ENCODE measurements at places on chromosomes 3 and 15.

DNA sequence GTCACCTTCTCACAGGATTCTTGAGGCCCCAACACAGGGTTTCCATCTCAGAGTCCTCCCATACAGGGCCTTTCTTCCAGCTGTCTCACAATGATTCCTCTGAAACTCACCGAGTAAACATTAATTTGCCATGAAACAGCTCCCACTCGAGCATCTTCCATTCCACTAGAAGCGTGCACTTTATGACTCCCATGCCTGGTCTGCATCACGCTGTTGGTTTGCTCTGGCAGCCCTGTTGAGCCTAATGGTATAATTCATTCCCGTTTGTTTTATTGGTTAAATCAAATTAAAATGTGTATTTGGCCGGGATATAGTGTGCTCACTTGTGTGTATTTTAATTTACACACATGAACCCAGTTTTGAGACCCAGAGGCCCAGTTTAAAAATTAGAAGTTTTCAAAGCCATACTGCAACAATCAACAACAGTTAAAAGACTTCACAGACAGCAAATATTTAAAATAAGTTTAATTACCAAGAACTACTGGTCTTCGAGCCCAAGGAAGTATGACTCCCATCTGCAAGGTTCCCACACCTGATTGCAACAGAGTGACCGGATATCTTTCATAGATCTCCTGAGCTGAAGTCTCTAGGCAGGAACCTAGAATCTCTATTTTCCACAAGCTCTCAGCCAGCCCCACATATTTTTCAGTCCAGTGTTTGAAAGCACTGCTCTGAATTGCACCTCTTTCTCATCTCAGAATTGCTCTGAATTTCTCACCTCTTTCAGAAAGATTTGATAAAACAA is 42.3 kb upstream of the GYG1 start:
- no peak for DNase-seq

- no peak for DNase-seq
Observed at GRCh38 chr15:27668471-27669220, 430.5 kb downstream of the OCA2 start.

DNA sequence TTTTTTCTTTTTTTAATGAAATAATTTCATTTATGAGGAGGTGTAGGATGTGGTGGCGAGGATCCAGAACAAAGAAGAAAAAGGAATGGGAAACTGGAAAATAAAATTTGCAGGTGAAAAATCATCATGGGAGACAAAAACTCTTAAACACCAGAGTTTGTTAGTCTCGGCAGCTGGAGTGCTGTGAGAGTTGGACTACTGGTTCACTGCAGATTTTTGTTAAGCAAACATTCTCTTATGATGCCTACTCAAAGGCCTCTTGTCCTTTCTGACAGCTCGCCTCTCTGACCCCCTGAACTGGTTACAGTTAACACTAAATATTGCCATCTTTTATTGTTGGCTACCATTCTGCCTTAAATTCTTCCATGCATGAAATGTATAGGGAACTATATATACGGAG is 152.4 kb upstream of the DPH6 start:
- no peak for DNase-seq

DNA sequence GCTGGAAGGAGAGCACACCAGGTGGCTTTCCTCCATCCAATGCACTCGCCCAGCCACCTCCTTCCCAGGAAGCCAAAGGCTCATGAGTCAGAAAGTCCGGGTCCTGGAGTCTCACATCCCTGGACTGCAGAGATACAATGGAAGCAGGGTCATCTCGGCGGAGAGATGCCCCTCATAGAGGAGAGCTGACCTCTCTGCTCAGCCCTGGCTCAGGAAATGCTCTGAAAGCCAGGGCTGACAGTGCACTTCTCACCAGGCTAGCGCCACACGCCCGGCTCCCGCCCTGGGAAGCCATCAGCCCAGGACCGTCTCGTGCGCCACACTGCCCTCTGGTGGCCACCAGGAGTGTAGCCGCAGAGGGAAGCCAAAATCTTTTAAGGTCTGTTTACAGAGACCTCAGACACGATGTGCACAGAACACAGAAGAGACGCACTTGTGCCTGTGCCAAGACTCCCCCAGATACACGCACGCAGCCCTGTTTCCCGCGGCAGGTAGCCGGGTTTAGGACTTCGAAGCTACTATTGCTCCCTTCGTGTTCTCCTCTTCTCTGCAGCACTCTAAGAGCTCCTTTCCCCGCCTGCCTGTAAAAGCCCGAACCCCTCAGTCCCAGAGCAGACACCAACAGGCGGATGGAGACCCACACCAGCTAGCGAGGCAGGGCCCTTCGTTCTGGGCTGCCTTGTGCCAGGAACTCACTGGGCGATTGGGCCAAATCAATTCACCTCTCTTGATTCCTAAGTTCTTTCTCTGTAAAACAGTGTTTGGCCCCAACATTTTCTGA is 9.7 kb downstream of the NTRK3 start:
- peak; percentile 68 for DNase-seq

DNA sequence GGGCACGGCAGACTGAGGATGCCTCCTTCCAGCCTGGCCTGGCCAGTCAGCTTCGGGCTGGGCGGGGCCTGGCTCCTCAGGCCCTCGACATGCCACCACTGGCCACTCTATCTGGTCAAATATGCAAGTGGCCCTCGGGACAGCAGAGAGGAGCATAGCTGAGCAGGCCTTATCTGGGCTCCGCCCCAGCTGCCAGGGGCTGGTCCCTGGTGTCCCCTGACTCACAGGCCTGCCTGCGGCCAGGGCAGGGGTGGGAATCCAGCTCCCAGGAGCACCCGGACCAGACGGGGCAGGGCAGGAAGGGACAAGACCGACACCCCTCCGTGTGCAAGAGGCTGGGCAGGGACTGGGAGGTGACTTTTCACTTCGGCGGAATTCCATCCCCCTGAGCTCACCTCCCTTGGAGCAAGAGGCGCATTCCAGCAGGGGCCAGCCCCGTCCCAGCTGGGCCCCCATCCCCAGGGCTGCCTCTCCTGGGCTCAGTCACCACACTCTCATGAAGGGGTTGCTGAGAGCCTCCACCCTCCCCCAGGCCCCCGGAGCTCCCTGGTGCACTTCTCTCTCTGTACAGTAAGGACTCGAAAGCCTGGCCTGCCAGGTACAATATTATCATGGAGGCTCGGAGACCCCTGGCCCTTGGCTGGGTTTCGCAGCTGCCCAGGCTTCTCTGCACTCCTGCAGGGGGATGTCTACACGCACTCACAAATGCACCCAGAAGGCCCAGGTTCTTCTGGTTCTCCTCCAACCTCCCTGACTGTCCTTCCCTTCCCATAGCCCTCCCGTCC is 29.5 kb downstream of the WNT7A start:
- DNase-seq: peak; percentile 83

DNA sequence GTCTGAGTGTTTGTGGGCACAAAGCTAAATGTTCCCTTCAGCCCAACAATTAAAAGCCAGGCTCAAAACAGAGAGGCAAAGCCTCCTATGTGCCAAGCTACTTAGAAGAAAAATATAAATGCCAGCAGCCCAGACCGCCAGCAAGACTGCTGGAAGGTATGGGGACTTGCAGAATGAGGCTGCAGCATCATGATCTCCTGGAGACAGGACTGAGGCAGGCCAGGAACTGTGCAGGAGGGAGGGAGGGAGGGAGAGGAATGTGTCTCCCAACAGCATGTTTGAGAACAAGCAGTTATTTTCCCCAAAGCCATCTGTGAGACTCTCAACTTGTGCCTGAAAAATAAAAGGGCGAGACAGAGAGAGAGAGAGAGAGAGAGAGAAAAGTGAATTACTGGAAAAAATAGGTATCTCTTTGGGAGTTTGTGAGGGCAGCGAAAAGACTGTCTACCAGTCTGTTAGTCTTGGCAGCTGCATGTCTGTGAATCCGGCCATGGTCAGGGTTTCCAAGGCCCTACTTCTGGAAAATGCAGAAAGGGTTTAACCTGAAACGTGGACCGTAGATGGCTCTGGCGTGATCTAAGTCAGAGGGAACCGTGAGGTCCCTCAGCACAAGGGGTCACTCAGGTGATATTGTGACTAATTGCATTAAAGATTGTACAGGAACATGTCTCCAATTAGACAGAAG is 139.7 kb upstream of the COL8A1 start:
- DNase-seq: no peak

DNA sequence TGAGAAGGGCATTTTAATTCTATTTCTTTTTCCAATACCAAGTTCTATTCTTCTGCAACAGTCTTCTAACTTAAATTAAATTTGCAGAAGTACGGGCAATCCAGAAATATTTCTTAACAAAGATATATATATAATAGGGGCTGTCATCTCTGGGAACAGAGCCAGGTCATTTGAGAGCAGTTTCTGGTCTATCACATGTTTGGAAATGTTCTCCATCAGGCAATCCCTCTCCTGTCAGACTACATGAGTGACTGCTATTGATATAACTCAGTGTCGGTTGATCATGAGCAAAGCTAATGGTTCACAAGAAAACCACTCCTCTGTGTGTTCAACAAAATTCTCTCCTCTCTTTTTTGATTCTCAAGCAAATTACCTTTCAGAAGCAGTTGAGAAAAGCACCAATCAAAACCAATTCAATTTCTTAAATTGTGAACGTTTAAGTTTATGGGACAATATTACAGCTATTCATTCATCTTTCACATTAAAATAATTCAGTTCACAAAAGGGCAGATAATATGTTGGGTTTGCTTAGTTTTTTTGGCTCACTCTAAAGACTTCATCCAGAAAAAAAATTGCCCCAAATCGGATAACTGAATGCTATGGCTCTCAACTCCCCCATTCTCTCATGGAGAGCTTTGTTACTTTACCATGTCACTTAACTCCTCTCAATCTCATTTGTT is 152.9 kb upstream of the TGFBR2 start:
- no peak for DNase-seq

- DNase-seq: no peak
Observed at GRCh38 chr3:196949285-196949619, 6.9 kb upstream of the NCBP2 start.

GRCh38 chr15:41530363-41530956 is 13.6 kb downstream of the RPAP1 start:
- DNase-seq: no peak

DNA sequence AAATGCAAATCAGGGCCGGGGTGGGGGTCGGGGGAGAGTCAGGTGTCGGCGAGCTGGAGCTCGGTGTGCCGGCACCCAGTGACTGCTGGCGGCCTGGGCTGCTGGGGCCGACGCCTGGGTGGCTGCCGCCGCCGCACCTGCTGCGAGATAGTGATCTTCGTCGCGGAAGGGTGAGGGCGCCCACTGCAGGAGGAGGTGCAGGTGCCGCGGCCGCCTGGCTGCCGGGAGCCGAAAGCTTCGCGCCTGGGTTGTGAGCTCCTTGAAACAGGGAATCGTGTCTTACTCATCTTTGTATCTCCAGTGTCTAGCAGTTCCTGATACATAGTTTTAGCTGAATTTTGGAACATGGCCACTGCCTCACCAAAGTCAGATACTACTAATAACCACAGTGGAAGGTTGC is 64.0 kb upstream of the CPOX start:
- peak; percentile 70 for DNase-seq

DNA sequence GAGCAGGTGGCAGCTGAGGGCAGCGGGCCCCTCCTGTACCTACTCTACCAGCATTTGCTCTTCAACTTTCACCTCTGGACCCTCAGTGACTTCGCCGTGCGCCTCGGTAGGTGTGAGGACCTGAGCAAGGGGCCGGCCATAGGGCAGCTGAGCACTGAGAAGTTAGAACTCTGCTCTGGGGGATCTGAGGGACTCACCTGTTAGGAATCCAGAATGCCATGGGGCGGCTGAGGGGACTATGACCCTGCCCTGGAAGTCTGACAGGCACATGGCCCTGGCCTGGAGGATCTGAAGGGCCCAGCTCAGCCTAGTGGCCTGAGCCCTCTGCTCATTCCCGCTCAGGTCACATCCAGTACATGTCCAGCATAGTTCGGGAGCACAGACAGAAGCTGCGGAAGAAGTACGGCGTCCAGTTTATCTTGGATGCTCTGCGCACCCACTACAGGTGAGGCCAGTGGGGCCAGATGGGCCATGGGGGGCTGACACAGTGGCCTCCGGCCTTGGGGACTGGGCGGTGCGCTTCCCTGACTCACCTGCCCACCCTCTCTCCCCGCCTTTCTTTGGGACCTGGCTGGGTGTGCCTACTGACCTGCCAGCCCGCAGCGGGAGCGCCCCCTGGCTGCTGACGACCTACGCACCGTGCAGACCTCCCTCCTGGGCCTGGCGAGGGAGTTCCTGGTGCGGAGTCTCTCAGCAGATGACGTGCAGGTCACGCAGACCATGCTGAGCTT is 18.8 kb downstream of the NBEAL2 start:
- peak; percentile 86 for DNase-seq

- DNase-seq: no peak
Observed at GRCh38 chr3:184937611-184938010, 125.6 kb downstream of the VPS8 start.

DNA sequence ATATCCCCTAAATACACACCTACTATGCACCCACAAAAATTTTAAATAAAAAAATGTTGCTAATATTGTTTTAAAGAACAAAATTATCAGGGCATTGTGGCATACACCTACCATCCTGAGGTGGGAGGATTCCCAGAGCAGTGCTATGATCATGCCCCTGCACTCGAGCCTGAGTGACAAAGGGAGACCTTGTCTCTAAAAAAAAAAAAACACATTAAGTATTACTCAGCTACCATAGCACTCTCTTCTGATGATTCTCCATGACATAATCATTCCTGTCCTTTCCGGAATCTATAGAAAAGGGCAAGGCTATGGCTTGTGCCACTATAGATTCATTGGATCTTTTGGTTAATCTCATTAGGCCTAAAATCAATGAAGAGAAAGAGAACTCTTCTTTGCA is 77.4 kb downstream of the ACAP2 start:
- DNase-seq: no peak

DNA sequence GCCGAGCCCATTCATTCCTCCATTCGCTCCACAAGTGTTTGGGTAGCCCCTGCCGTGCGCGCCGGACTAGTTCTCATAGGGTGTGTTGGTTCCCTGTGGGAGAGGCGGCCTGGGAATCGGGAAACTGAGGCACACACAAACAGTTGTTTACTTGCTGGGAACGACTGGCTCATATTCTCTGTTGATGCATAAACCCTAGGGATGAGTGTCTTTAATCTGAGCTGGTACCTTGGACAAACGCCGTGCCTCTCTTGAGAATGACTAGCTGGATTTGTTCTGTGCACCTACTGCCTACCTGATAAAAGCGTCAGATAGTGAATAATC is 737 bp downstream of the DNAJA4 start:
- DNase-seq: no peak

Data from upper lobe of left lung (tissue), 6 donors.